ENCODE measurements at places on chromosomes 6 and 20. TPM values are rescaled to one million over a fixed set of nuclear protein-coding genes. Genes with fewer than 3 reads are reported as not detected.
A peak's percentile ranks its signal among the peaks of the same experiment; 100 is the strongest.

Gene AKIRIN2
- 42.1 TPM for total RNA-seq

- DNase-seq: no peak
- H3K4me3 ChIP-seq: no peak overlapping the region
- H3K36me3 ChIP-seq: no peaks in the 10 kb centered on the region
- H3K27me3 ChIP-seq: no peaks in the 10 kb centered on the region
- peaks cover 14% of the 10 kb centered on the region for H3K4me1 ChIP-seq
- H3K27ac ChIP-seq: no peak overlapping the region
Measured at GRCh38 chr6:109326351-109326750, 55.9 kb downstream of the CD164 start.

DNA sequence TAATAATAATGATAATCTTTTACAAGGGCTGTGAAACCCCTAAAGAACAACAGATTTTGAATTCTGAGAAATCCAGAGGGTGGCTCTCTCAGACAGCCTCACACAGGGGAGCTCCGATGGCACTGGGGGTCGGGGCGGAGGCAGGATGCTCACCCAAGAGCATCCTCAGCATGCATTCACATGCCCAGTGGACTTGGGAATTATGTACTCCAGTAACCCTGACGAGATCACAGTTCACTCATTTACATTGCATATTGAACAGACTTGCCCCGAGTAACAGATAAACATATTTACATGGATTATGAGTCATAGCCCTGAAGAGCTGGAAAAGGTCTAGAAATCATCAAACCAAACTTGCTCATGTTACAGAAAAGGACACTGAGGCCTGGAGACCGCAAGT is 482.7 kb upstream of the JARID2 start:
- H3K27ac ChIP-seq: peak overlapping the region; percentile 22
- H3K36me3 ChIP-seq: peaks cover 2% of the 10 kb centered on the region
- no peak overlapping the region for H3K4me3 ChIP-seq
- H3K4me1 ChIP-seq: peaks cover 20% of the 10 kb centered on the region
- DNase-seq: no peak
- no peaks in the 10 kb centered on the region for H3K27me3 ChIP-seq

- H3K4me1 ChIP-seq: peaks cover 61% of the 10 kb centered on the region
- H3K4me3 ChIP-seq: no peak overlapping the region
- H3K27ac ChIP-seq: peak overlapping the region; percentile 80
- no peak for DNase-seq
- peaks cover 60% of the 10 kb centered on the region for H3K36me3 ChIP-seq
Measured at GRCh38 chr6:11366934-11367637, 134.6 kb upstream of the NEDD9 start.

GRCh38 chr6:114024746-114025145 is 53.8 kb upstream of the HDAC2 start:
- H3K4me1 ChIP-seq: no peaks in the 10 kb centered on the region
- H3K27me3 ChIP-seq: peaks cover 8% of the 10 kb centered on the region
- no peaks in the 10 kb centered on the region for H3K36me3 ChIP-seq
- no peak for DNase-seq
- no peak overlapping the region for H3K4me3 ChIP-seq
- no peak overlapping the region for H3K27ac ChIP-seq

Gene GJA10
- not detected for total RNA-seq

GRCh38 chr6:28353981-28354676 is 4.4 kb downstream of the ZKSCAN3 start:
- no peak overlapping the region for H3K27ac ChIP-seq
- no peak for DNase-seq

GRCh38 chr6:71228461-71229041 is 60.1 kb upstream of the OGFRL1 start:
- no peak overlapping the region for H3K4me3 ChIP-seq
- no peak for DNase-seq
- no peaks in the 10 kb centered on the region for H3K36me3 ChIP-seq

DNA sequence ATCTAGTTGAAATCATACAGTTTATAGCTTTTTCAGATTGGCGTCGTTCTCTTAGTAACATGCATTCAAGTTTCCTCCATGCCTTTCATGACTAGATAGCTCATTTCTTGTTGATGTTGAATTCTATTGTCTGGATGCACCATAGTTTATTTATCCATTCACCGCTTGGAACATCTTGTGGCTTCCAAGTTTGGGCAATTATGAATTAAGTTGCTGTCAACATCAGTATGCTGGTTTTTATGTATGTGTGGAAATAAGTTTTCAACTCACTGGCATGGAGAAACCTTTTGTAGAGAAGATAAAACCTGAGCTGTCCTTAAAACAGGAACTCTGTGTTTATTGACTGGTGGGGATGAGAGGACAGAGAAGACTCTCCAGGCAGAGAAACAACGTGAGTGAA is 248.0 kb downstream of the CDC5L start:
- no peak for DNase-seq
- peaks cover 4% of the 10 kb centered on the region for H3K4me1 ChIP-seq
- H3K27ac ChIP-seq: no peak overlapping the region
- no peaks in the 10 kb centered on the region for H3K27me3 ChIP-seq
- H3K4me3 ChIP-seq: no peak overlapping the region
- H3K36me3 ChIP-seq: no peaks in the 10 kb centered on the region

Gene VAPB
- total RNA-seq: 39.1 TPM

- H3K27ac ChIP-seq: no peak overlapping the region
- H3K36me3 ChIP-seq: peaks cover 12% of the 10 kb centered on the region
- DNase-seq: no peak
- no peaks in the 10 kb centered on the region for H3K27me3 ChIP-seq
- H3K4me1 ChIP-seq: no peaks in the 10 kb centered on the region
Measured at GRCh38 chr6:138923561-138923960, 64.5 kb downstream of the REPS1 start.

GRCh38 chr20:50930976-50931305 is 296 bp downstream of the ADNP start:
- no peak for DNase-seq
- H3K27ac ChIP-seq: peak overlapping the region; percentile 97
- H3K36me3 ChIP-seq: peaks cover 65% of the 10 kb centered on the region
- no peaks in the 10 kb centered on the region for H3K27me3 ChIP-seq

DNA sequence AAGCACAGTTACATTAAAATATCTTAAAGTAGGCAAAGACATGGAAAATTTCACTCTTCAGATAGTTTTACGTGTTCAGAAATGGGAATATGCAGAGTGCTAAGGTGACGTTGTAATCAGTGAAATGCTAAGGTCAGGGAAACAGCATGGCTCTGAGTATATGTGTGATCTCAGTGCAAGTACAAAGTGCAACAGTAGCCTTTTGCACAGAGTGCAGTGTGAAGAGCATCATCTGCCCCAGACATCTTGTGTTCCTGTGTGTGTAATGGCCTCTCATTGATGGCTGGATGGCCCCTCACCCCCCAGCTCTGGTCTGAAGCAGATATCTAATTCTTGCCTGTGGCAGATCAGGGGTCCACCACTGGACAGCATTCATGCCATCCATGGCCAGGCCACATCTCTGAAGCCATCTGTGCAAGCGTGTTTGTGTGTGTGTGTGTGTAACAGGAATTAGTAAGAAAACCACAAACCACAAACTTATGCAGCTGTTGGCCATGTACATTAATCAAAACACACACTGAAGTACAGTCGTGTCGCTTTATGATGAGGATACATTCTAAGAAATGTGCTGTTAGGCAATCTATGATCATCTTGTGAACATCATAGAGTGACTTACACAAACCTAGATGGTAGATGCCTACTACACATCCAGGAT is 165.1 kb downstream of the RALGAPA2 start:
- H3K4me3 ChIP-seq: no peak overlapping the region
- H3K27ac ChIP-seq: no peak overlapping the region
- no peak for DNase-seq

DNA sequence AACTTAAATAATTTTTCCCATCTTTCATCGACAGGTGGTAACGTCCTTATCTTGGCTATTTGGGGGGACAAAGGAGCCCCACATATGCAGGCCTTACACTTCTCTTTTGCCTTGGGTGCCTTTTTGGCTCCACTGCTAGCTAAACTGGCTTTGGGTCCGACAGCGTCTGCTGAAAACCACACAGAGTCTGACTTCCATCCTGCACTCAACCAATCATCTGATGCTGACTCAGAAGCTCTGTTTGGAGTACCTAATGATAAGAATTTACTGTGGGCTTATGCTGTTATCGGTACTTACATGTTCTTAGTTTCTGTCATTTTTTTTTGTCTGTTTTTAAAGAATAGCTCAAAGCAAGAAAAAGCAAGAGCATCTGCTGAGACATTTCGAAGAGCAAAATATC is 178.5 kb downstream of the SLC16A10 start:
- DNase-seq: no peak
- no peak overlapping the region for H3K27ac ChIP-seq
- H3K4me3 ChIP-seq: no peak overlapping the region
- no peaks in the 10 kb centered on the region for H3K27me3 ChIP-seq
- peaks cover 20% of the 10 kb centered on the region for H3K4me1 ChIP-seq

- no peaks in the 10 kb centered on the region for H3K36me3 ChIP-seq
- H3K4me3 ChIP-seq: no peak overlapping the region
- no peaks in the 10 kb centered on the region for H3K27me3 ChIP-seq
- no peak overlapping the region for H3K27ac ChIP-seq
Measured at GRCh38 chr6:141463237-141463977, 669.3 kb upstream of the GJE1 start.

DNA sequence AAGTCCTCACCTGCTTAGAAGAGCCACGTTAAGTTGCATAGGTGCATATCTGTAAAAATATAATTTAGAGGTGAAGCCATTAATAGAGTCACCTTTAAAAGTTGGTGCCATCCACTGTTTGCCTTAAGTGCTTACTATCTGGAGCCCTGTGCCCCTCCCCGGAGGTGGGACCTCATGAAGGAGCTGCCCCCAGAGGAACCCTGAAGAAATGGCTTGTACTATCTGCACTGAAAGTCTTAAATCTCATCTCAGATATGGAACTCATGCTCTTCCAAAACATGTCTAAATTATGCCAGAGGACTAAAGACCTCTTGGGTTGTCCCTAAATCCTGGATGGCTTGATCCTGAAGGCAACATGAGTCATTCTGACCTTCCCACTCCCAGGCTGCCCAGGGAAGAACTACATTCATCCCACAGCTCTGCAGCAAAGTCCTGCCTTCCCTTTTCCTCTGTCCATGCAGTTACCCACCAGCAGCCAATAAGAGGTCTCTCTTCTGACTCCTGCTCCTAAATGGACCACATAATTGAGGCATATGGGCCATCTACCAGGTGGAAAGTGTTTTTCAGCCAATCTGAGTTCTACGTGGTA is 85.3 kb downstream of the ASXL1 start:
- H3K27me3 ChIP-seq: no peaks in the 10 kb centered on the region
- DNase-seq: no peak
- H3K27ac ChIP-seq: peak overlapping the region; percentile 48
- peaks cover 32% of the 10 kb centered on the region for H3K36me3 ChIP-seq

- no peaks in the 10 kb centered on the region for H3K36me3 ChIP-seq
- H3K4me3 ChIP-seq: no peak overlapping the region
- H3K27me3 ChIP-seq: peaks cover 8% of the 10 kb centered on the region
- no peaks in the 10 kb centered on the region for H3K4me1 ChIP-seq
Measured at GRCh38 chr6:1068905-1069304, 243.0 kb upstream of the FOXQ1 start.

DNA sequence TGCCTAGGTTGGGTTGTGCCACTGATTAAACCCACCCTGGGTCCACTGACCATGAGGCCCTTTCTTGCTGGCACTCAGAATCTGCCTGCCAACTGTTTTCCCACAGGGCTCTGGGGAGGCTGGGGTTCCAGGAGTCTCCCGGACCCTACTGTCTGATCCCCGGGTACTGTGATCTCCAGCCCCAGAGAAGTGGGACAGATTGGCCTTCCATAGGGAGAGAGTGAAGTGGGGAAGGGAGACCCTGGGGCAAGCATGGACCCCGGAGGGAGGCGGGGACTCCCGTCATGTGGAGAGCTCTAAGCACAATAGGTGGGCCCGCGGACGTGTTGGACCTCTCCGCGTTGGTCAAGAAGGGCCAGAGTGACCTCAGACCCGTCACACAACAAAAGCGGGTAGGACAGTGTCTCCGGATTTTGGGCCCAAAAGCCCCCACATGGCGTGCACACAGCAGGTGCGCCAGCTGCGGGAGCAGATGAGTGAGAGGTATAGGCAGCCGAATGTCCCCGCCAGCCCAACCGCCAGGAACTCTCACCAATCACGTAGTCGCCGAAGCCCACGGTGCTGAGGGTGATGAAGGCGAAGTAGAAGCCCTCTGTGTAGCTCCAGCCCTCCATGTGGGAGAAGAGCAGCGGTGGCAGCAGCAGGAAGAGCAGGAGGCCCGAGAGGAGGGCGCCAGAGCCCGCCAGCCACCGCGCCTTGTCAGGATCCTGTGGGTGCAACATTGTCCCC is 10.6 kb downstream of the KCNK17 start:
- H3K27ac ChIP-seq: no peak overlapping the region
- DNase-seq: no peak

DNA sequence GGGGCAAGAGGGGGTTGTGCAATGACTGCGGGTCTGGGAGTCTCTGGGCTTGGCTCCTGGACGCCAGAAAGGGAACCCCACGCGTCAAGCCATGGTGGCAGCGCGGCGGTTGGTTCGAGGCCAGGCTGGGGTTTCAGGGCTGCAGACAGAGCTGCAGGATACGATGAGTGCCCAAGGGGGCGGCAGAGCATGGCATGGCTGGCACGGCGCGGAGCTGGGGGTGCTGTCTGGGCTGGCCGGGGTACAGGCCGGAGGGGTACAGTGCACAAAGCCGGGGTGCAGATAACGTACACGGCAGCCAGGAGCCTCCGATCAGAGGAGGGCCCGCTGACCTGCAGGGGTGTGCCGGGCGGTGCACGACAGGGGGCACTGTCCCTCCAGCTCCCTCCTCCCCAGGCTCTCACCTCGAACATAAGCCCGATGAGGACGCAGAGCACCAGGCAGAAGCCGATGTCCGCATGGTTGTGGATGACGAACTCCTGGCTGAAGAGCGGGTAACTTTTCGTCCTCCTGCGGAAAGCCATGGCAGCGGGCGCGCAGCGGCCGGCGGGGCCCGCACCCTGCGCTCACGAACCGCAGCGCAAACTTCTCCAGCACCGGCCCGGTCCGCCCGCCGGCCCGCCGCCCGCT is 353 bp downstream of the TRAM2 start:
- H3K4me1 ChIP-seq: peaks cover 45% of the 10 kb centered on the region
- peak overlapping the region; percentile 74 for H3K4me3 ChIP-seq
- peak overlapping the region; percentile 70 for H3K27ac ChIP-seq
- no peaks in the 10 kb centered on the region for H3K27me3 ChIP-seq
- peak; percentile 50 for DNase-seq

- H3K27me3 ChIP-seq: no peaks in the 10 kb centered on the region
- no peak overlapping the region for H3K27ac ChIP-seq
Measured at GRCh38 chr20:24365670-24366069, 103.8 kb upstream of the SYNDIG1 start.

GRCh38 chr6:75334266-75335040 is 49.9 kb upstream of the TMEM30A start:
- no peak overlapping the region for H3K4me3 ChIP-seq
- no peaks in the 10 kb centered on the region for H3K36me3 ChIP-seq
- no peak overlapping the region for H3K27ac ChIP-seq

Gene RNF114
- 59.5 TPM for total RNA-seq

GRCh38 chr20:19875376-19876221 is 117.5 kb downstream of the RIN2 start:
- no peaks in the 10 kb centered on the region for H3K36me3 ChIP-seq
- no peaks in the 10 kb centered on the region for H3K27me3 ChIP-seq
- no peak overlapping the region for H3K4me3 ChIP-seq
- no peak for DNase-seq

Gene MTCH1
- 94.7 TPM for total RNA-seq
